ENCODE measurements at places on chromosomes 16 and 17. TPM values are rescaled to one million over a fixed set of nuclear protein-coding genes. Genes with fewer than 3 reads are reported as not detected.

- DNase-seq = no peak
These were observed 654 bp downstream of the DLX3 start for GRCh38 chr17:49994085-49995054.

DNA sequence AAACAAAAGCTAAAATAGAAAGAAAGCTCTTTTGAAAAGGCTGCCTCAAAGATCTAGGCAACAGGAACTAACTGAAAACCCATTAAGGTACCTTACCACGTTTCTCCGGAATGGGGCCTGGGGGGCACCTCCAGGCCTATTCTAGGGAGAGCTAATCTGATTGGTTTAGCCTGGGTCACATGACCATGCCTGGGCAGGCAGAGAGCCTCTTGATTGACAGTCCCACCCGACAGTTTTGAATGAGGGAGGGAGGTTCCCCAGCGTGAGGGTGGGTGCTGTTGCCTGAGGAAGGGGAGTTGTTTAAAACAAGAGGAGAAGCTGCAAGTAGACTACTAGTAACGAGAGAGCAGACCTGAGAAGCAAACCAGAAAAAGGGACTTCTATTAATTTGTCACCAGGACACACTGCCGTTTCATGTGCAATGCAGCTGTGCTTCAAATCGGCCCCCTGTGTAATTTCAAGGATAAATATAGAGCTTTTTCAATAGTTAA is 143.4 kb upstream of the HS3ST2 start:
- no peak for DNase-seq

GRCh38 chr17:60604686-60605334 is 4.8 kb downstream of the PPM1D start:
- DNase-seq = no peak

The YBX2 gene
- polyA plus RNA-seq = 2.4 TPM

All from right lung (tissue), 10 donors.